Urothelium cell line (cell line): ENCODE measurements at places on chromosomes 1 and 21.
A peak's percentile ranks its signal among the peaks of the same experiment; 100 is the strongest.

- no peak for DNase-seq
These were observed 22.3 kb upstream of the TRAF3IP3 start for GRCh38 chr1:209733409-209734192.

GRCh38 chr1:226643177-226643576, 94.6 kb downstream of the STUM start:
- DNase-seq: peak; percentile 95

- no peak for DNase-seq
These were observed 4.4 kb downstream of the ECHDC2 start for GRCh38 chr1:52917156-52917555.

DNA sequence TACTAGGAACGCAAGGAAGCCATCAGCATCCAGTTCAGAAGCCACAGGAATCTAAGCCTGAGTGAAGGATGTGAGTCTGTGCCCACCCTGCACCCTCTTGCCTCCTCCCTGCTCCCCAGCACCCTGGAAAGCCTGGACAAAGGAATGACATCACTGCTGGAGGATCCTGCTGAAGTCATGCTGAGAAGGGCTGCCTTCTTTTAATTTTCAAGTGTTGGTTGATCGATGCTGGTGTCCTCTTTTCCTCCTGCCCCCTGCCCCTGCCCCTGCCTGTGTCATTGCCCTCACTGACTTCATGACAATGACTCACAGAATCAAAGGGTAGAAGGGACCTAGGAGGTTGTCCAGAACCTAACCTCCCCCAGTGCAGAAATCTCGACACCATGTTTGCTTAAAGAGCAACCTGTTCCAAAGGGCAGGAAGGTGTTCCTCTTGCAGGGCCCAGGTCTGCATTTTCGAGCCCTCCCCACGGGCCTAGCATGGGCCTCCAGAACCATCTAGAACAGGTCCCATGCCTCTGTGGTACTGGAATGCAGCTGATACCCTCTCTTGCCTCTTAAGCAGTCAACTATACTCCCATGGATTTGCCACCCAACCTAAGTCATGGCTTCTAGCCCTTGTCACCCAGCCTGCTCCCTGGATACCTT, 9.6 kb downstream of the DHRS3 start:
- DNase-seq: no peak

DNA sequence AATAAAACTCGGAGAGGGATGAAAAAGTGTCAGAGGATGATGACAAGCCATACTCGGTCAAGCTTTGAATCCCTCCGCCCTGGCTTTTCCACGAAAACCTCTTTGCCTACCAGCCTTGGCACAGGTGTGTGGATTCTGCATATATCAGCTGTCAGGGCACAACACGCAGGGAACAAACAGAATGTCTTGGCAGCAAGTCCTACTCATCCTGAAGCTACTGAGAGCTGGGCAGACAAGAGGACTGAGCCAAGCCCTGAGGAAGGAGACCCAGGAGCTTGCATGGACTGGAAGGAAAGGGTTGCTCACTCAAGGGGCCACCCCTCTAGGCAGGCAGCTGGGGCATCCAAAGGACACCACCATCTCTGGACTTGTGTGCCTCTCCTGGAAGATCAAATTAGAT, 132.4 kb downstream of the HMGB4 start:
- DNase-seq: no peak

DNA sequence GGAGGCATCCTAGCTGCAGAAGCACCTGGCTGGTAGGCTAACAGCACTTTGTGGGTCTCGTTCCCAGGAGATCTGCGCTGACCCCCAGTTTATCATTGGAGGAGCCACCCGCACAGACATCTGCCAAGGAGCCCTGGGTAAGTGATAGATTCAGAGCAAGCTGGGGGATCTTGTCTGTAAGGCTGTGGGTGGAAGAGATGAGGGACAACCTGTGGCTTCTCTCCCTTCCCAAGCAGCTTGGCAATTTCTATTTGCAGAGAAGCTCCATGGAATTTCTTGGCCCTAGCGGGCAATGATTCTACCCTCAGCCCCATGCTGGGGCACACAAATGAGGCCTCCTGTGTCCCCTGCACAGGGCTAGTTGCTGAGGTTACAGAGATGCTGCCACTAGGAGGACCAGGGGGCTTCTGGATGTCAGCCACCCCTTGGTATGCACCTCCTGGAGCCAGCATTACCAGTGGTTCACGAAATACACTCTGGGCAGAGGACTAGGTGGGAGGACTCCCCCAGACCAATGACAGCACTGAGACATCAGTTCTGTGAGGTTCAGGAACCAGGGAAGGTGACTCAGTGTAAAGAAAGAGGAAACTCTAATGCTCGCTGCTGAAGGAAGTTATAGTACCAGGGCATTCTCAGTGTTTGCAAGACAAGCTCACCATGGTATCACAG, 5.5 kb downstream of the CAPN2 start:
- no peak for DNase-seq

- DNase-seq: no peak
These were observed 6.2 kb upstream of the LRRC40 start for GRCh38 chr1:70211541-70211940.

- no peak for DNase-seq
These were observed 3.2 kb downstream of the TRNP1 start for GRCh38 chr1:26996665-26997064.

- no peak for DNase-seq
These were observed 221.0 kb upstream of the FOXD3 start for GRCh38 chr1:63101336-63101735.

DNA sequence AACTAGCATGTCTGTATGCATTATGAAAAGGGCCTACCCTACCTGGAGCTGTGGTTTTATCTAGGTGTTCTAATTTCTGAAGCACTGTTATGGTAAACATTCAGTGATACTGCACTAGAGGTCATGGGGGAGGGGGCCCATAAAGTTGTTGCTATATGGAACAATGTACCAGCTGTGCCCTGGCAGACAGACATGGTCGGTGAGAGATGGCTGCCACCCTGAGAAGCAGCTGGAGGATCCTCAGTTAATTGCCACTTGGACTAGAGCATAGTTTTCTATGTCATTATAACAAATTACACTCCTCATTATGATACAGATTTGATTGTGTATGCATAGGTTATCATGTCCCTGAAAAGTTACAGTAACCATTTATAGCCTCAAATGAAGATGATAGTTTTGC, 45.4 kb downstream of the ILDR2 start:
- no peak for DNase-seq

DNA sequence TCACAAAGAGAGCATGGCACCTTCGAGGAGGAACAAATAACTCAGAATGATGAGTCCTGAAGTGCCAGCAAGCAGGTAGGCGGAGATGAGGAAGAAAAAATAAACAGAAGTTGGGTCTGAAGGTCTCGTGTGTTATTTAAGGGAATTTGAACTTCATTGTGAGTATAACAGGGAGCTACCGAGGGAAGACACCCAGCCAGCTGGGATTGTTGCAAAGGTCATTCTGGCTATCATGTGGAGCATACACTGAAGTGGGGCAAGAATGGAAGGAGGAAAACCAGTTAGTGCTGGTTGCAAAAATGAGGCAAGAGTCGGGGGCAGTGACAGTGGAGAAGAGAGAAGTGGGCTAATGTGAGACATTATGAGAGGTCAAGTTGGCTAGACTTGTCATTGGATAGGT, 53.6 kb upstream of the RAP1A start:
- DNase-seq: no peak

GRCh38 chr1:209552406-209553264, 30.9 kb upstream of the CAMK1G start:
- DNase-seq: no peak

- peak; percentile 39 for DNase-seq
These were observed 109.4 kb upstream of the WNT4 start for GRCh38 chr1:22252251-22252650.

DNA sequence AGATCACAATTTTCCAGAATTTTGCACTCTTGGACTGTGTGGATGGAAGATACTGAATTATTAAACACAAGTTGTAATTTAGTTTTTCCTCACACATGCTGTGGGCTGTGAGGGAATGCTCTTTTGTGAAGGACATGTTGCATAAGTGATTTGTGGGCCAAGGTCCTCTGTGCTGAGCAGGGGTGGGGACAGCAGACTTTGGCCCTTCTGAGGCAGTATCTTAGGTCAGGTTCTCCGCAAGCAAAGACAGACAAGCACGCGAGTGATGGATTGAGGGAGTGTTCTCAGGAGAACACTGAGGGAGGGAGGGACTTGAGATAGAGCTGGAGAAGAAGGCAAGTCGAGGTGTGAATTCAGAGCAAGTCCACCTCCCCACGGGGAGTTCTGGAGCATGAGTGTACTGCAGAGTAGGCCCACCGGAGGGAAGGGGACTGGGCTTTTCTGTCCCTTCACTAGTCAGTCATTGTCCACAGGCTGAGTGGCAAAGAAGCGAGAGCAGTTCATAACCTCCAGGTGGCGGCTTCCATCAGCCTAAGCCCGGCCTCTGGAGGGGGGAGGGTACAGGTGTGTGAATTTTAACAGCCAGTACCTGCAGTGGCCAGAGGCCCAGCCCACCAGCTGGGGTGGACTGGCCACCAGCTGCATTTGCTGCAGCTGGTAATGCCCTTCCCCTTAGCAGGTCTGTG, 19.1 kb upstream of the CD101 start:
- DNase-seq: no peak

DNA sequence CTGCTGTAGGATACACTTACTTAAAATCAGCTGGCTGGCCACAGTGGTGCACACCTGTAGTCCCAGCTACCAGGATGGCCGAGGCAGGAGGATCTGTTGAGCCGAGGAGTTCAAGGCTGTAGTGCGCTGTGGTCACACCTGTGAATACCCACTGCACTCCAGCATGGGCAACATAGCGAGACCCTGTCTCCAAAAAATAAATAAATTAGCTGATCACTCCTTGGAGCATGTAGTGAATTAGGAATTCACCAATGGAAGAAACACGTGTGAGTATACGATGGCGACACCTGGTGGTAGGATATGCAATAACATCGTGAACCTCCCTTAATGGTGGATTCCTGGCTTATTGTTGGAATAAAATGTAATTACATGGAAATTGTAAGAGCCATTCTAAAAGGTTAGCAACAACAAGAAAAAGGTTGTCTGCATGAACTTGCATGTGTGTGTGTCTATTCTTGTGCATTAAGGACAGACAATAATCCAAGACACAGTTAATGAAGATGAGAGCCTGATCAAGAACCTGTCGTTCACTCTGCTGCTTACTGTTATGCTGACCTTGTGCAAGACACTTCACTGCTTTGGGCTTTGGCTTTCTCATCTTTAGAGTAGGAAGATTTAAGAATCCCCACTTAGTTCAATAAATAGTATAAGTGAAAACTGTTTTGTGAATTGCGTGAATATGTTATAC, 38.6 kb upstream of the COX20 start:
- DNase-seq: peak; percentile 51

DNA sequence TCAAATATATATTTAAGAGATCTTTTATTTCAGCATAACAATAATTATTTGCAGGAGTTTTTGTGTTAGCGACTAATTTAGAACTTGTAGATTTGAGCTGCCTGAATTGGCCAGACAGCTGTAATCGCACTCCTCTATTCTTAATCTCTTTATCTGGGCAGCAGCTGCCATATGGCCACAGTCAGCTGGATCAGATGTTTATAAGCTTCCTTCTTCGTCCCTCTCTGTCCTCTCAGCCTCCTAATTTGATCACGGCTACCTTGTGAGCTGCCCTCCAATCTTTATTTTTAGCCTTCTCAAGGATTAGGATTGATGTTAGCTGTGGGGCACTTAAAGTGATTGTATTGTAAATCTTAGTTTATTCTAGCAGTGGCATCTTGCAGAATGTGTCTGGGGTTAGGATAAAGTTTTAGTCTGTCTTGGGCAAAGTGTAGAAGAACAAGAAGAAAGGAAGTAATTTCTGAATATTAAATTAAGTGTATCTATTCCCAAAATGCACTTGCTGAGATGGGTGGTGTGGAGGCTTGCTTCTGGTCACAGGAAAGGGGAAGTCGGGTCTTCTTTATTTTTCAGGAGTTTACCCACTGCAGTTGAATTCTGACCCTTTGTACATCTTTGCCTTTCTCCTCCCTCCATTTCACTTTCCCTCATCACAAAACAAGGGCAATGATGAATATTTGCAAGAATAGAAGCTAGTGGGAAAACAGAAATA, 1.1 kb downstream of the ZBTB18 start:
- DNase-seq: no peak

DNA sequence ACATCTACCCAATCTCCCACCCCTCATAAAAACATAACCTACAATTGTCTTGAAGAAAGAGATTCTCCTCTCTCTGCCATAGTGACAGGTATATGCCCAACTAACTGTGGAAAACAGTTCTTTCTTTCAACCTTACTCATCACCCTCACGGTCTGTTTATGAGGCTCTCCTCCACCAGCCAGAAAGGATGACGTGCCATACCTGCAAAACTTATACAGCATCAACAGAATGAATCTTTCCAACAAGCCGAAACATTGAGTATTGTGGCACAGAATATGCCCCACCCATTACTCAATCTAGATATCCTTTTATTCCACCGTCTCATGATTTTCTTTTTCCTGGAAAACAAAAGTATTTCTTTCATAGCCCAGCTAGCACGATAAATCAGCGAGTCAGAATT, 55.7 kb downstream of the RBM11 start:
- DNase-seq: no peak

DNA sequence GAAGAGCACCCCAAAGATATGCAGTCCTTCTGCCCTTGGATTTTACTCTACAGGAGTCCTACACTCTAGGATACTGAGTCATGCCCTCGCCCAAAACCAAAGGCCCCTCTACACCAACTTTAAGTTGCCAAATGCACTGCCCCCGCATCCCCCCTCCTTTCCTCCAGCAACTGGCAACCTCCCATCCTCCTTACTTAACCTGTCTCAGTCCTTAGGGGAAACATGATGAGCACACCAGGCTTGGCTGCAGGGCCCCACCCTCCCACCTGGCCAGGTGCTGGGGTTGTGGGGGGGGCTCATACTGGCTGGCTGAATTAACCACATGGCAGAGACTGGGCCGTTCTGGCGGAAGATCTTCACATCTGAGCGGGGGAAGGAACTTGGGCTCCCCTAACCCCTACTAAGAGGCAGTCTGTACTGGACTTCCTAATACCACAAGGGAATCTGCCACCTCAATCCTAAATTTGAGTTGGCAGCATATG, 1.2 kb downstream of the HDGF start:
- DNase-seq: no peak

GRCh38 chr1:178938959-178939317, 68.1 kb upstream of the ANGPTL1 start:
- no peak for DNase-seq

DNA sequence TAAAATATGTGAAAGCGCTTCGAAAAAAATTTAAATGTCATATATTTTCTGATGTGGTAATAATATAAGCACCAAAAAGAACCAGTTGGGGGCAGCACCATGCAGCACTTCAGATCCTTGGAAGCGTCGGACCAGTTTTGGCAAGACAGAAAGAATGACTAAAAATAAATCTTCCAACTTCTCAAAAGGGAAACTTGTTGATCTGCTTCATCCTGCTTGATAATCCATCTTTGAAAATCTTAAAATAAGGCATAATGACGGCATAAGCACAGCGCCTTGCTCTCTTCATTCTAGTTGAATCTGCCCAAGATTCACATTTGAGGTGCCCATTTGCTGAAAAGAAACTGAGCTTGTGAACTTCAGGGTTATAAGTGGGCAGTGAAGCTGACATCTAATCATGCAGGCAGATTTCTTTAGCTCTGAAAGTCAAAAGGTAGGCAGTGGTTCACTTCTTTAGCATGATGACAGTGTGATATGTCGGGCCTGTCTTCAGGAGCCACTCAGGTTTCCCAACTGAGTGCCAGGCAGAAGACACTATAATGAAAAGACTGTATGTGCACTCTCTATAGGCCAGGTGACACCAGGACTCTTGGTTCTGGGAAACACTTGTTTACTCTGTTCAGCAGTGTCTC, 19.8 kb upstream of the MUTYH start:
- DNase-seq: peak; percentile 47
